ENCODE measurements at places on chromosomes 4 and X. TPM values are rescaled to one million over a fixed set of nuclear protein-coding genes. Genes with fewer than 3 reads are reported as not detected.

The RNF175 gene
- not detected for total RNA-seq

The F11 gene
- total RNA-seq = not detected

The GAGE1 gene
- total RNA-seq = 91.5 TPM

The TENM3 gene
- 33.9 TPM for total RNA-seq

The TLR1 gene
- 4.3 TPM for total RNA-seq

The IL13RA2 gene
- 79.4 TPM for total RNA-seq

The SMR3B gene
- total RNA-seq = not detected

The WFS1 gene
- total RNA-seq = 19.3 TPM

The PWWP3B gene
- total RNA-seq = 1.8 TPM

The TAF7L gene
- 0.17 TPM for total RNA-seq

The SULT1B1 gene
- 0.74 TPM for total RNA-seq

The COMMD8 gene
- total RNA-seq = 59.7 TPM

The IL3RA gene
- not detected for total RNA-seq

The PARM1 gene
- 0.63 TPM for total RNA-seq

The TIMM8A gene
- total RNA-seq = 9.0 TPM

The BMPR1B gene
- total RNA-seq = 1.7 TPM

The CFAP99 gene
- not detected for total RNA-seq

The MAGEA9B gene
- not detected for total RNA-seq

The DACH2 gene
- total RNA-seq = not detected

The TACR3 gene
- not detected for total RNA-seq

The BCORL1 gene
- 0.63 TPM for total RNA-seq

The SPANXN3 gene
- not detected for total RNA-seq

The ARL13A gene
- total RNA-seq = not detected

The FAM47A gene
- total RNA-seq = not detected

The BCAP31 gene
- total RNA-seq = 203 TPM

The CLCN4 gene
- 4.2 TPM for total RNA-seq

The LDOC1 gene
- 1.0 TPM for total RNA-seq

The ASB9 gene
- total RNA-seq = 4.8 TPM

The HSFX2 gene
- total RNA-seq = not detected

The TKTL2 gene
- total RNA-seq = not detected

The HTN3 gene
- not detected for total RNA-seq

The VEGFD gene
- 1.1 TPM for total RNA-seq

Measured in Daoy (cell line).